ENCODE measurements at places on chromosomes 1 and 21.

DNA sequence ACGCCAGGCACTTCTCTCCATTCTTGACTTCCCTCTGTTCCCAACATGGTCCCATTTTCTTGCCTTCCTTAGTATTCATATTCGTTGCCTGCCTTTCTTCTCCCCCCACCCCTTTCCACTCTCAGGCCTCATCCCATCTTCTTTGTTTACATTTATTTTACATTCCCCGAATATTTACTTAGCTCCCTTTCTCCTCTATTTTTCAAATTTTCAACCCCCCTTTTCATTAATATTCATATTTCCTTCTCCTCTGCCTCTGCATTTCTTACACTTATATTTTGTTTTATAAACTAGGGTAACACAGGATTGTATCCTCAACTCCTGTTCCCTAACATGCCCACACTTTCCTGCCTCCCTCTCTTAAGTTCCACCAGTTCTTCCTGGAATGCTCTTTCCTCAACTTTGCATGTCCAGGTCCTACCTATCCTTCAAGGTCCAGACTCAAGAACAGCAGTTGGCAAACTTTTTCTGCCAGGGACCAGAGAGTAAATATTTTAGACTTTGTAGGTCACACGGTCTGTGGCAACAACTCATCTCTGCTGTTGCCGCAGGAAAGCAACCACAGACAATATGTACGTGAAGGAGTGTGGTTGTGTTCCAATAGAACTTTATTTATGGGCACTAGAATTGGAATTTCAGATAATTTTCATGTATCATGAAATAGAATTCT is 29.8 kb upstream of the A3GALT2 start:
- no peak for DNase-seq

DNA sequence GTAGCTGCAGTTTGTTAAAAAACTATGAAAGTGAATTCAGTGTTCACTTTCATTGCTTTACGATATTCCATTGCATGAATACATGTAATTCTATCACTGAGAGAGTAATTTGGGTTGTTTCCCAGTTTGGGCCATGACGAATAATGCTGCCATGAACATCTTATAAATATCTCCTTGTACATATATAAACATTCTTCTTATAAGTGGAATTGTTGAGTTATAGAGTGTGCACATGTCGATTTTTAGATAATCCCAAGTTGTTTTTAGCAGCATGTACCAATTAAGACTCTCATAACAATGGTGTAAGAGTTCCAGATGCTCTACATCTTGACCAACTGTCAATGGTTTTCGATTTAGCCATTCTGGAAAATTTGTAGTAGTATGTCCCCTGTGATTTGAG is 40.9 kb downstream of the ALG6 start:
- no peak for DNase-seq

GRCh38 chr1:12486401-12487005 is 131.5 kb downstream of the DHRS3 start:
- DNase-seq = no peak

DNA sequence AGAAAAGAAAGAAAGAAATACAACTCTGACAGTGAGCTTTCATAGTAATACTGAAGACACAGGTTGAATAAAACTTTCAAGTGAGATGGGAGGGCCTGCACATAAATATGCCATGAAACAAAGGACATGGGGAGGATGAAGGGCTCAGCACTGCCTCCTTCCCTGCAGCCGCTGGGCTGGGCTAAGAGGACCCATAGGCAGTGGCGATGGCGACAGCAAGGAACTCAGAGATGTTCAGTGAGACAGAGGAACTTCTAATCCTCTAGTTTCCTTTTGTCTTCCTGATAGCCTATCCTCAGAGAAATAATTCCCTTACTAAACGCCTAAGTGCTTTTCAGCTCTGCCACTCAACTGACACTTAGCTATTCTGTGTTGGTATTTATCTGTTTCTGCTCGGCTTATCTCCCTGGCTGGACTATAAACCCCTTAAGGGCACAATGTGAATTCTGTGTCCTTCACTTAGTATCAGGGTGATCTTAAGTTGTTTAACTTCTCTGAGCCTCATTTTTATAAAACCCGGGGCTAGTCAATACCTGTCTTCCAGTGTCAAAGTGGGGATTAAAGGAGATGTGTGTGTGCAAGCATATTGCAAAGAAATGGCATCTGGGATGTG is 24.4 kb upstream of the IER5 start:
- DNase-seq = no peak

- no peak for DNase-seq
These were observed 3.2 kb upstream of the OLFML2B start for GRCh38 chr1:162026881-162027280.

Measured in Caco-2 (cell line).